ENCODE measurements at places on chromosomes 5 and 9.

DNA sequence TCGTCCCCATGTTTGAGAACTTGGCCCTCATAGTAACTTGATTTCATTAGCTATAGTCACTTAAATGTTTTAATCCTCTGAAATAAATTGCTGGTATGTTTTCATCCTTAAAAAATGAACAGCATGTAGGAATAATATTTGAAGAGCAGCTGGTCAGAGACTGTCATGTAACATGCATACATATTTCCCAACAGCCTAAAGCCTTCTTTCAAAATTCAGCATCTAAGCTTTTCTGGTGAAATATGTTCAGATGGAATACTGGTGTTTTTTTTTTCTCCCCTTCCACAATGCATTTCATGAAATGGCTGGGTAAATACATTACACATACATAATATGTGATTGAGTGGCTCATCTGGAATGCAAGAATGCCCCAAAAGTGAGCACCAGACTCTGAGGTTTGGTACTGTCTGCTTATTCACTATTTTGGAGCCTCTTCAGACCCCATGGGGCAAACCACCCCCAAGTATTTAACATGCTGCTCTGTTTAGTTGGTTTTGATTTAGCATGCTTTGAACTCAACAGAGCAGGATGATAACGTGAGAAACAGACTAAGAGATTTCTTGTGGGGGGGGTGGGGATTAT is 94.0 kb downstream of the SMARCA2 start:
- DNase-seq: no peak

DNA sequence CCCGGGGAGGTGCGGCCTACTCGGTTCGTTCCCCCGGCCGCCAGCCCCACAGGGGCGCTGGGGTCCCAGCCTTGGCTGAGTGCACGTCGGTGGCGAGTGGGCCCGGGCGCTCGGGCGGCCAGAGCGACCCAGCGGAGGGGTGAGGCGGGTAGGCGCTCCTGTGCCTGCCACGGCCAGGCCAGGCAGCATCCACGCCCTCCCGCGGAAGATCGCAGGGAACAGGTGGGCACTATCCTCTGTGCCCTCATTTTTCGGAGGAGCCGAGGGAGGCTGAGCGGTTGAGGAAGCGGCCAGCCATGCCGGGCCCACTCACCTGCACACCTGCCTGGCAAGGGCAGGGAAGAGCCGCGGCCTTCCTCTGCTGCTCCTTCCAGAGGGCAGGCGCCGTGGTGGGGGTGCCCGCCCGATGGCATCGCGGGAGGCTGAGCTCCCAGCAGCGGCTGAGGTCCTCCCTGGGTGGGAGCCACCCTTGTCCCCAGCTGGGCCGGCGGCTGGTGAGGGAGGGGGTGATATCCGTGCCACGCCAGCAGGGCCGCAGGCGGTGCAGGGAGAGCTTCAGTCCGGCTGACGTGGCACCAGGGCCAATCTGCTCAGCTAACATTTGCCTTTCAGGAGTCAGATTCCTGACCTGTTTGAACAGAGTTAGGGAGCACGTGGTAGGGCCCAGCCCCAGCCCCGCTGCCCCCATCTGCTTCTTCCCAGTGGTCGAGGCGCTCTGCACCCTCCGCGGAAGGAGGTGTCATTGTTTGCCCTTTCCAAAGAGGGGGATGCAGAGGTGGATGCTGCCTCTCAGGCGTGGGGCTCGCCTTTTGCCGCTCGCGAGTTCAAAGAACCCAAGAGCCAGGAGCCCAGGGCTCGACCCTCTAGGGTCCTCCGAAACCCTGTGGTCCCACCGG is 1.6 kb upstream of the SEC16A start:
- DNase-seq: no peak

- DNase-seq: no peak
Measured at GRCh38 chr5:173051746-173052145, 4.4 kb upstream of the CREBRF start.

DNA sequence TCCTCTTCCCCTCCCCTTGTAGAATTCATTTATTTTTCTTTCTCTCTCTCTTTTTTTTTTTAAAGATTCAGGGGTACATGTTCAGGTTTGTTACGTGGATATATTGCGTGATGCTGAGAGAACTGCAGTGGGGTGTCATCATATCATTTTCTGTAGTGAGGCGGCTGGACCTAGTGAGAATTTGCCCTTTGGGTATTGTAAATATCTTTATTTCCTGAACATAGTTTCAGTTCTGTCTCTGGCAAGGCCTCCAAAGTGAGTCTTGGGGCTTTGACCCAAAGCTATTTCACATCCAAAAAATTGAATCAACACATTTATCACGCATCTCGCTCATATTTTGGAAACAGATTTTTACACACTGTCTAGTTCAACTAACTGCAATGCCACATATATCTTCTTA is 25.4 kb upstream of the MYOT start:
- no peak for DNase-seq

DNA sequence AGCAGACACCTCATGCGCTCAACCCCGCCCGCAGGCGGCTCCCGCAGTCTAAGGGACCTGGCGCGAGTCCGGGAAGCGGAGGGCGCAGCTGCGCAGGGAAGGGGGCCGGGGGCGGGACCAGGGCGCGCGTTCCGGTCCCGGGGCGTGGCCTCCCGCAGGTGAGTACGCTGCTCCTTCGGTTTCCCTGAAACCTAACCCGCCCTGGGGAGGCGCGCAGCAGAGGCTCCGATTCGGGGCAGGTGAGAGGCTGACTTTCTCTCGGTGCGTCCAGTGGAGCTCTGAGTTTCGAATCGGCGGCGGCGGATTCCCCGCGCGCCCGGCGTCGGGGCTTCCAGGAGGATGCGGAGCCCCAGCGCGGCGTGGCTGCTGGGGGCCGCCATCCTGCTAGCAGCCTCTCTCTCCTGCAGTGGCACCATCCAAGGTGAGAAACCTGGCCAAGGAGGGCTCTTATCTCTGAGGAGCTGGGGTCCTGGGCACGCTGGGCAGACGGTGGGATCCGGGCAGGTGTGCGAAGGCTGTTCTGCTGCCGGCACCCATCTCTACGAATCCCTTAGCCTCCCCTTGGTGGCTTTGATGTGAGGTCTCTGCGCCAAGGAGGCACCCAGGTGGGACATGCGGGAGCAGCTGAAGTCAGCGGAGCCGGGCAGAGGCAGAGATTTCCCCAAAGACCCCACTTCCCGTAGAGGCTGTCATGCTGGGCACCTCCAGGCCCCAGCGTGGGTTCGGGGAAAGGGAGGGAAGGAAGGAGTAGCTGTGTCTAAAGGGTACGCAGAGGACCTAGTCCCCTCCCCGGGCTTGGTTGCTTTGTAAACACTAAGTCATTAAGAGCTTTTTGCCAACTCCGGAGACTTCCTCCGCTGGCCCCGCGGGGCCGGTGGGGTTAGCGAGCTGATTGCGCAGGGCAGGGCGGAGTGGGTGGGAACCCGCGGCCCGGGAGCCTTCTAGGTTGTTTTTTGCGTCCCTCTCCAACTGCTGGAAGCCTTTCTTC is at the start of gene F2RL1:
F2RL1 (plus strand) TSS at position 187 of the 988 bp plus-strand sequence; CDS start at position 340, 153 bp downstream.
- DNase-seq: no peak
